ENCODE measurements at places on chromosomes 7 and 10.

- no peak for DNase-seq
Measured at GRCh38 chr7:116218051-116218645, 7.8 kb downstream of the TES start.

- peak; percentile 61 for DNase-seq
Measured at GRCh38 chr7:120857588-120858573, at the start of gene TSPAN12. TSPAN12 (minus strand) TSS chr7:120858144; CDS start chr7:120856763, 1,381 bp downstream.

- no peak for DNase-seq
Measured at GRCh38 chr7:48087349-48087748, 1.7 kb upstream of the UPP1 start.

GRCh38 chr7:37981664-37982063 is 61.2 kb downstream of the EPDR1 start:
- no peak for DNase-seq

GRCh38 chr7:86747698-86748097 is 104.0 kb downstream of the GRM3 start:
- no peak for DNase-seq

DNA sequence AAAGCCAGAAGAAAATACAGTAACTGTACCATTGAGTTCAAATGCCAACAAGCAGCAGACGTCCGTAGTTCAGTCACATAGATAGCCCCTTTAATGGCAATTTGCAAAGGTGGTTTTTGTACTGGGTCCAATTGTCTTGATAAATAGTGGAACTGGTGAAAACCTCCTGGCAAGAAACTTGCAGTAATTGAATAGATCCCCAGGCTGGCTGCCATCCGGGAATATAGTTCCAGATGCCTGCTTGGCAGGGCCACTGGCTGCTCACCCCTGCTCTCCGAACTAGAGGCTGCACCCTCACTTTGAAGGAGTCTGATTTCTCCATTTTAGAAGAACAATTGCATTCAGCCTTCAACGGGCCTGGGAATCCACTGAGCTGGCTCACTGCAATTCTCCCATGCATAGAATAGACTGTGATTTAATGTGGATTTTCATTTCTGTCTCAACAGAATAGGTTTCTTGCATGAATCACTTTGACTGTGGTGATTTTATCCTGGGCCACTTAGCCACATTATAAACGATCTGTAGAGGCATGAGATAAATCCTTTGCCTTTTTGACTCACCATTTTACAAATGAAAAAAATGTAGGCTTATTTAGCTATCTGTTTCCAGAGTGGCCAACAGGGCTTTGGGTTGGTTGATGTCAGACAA is 35.9 kb upstream of the ELMO1 start:
- DNase-seq, result peak; percentile 54

DNA sequence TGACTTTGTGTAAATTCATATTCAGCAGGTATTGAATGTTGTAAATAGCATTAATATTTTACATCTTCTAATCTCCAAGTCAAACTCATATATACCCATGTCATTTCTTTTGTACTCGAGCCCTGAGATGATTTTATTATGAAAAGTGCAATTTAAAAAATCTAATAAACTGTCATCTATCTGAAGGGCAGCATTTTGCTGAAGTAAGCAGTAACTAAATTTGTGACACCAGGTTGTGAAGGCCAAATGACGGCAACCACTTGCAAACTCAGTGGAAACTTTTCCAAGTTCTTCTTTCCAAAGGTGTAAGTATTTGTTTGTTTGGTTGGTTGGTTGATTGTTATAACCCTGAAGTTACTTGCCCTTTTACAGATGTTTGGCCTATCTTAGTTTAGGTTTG is 188.3 kb downstream of the GPR37 start:
- DNase-seq, result no peak

DNA sequence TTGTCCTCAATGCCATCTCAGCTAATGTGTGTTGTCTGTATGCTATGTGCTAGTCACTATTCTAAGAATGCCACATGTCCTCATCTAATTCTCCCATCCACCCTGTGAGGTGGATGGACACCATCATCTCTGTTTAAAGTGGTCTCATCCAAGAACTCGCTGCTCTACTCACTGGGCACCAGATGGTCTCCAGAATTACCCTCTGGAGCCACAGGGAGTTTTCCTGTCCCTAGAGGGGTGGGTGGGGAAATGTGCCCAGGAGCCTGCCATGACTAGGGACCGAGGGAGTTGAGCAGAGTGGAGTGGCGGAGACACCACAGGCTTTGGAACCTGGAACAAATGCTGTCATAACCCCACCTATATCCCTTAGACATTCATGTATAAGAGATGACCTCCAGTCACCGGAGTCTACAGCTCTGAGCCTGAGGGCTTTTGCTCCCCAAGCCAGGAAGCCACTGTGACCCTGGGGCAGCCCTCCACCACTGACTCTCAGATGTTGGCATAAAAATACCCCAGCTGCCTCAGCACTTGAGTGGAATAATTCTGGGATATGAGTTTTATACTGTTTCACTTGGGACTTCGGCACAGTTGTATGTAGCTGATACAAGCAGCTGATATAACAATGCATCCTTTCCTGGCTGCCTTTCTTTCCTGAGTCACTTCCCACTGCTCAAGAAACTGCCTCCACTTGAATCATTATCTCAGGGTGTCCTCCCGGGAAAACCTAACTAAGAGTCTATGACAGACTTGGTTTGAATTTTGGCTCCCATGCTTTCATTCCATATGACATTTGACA is 61.5 kb upstream of the RAPGEF5 start:
- no peak for DNase-seq

- DNase-seq, result no peak
Measured at GRCh38 chr7:85111761-85112160, 75.1 kb downstream of the SEMA3D start.
